ENCODE measurements at places on chromosomes 6 and 20. TPM values are rescaled to one million over a fixed set of nuclear protein-coding genes. Genes with fewer than 3 reads are reported as not detected.

The TTK gene
- polyA plus RNA-seq: 9.2 TPM

The DTNBP1 gene
- polyA plus RNA-seq: 14.6 TPM

The UNC5CL gene
- polyA plus RNA-seq: 4.2 TPM

- DNase-seq: no peak
Measured at GRCh38 chr6:135880066-135880972, 28.8 kb downstream of the PDE7B start.

The VPS16 gene
- 19.6 TPM for polyA plus RNA-seq

DNA sequence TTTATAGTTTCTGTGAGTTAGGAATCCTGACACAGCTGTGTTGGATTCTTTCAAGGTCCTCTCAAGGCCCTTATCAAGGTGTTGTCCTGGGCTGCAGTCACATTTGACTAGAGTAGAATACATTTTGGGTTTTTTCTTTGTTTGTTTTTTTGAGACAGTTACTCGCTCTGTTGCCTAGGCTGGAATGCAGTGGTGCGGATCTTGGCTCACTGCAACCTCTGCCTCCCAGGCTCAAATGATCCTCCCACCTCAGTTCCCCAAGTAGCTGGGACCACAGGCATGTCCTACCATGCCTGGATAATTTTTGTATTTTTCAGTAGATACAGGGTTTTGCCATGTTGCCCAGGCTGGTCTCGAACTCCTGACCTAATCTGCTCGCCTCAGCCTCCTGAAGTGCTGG is 15.7 kb downstream of the NFYA start:
- no peak for DNase-seq

The HLA-DQB2 gene
- 0.86 TPM for polyA plus RNA-seq

GRCh38 chr6:37940074-37940847 is 120.7 kb downstream of the ZFAND3 start:
- peak; percentile 23 for DNase-seq

GRCh38 chr6:87282743-87283142 is 39.6 kb upstream of the SMIM8 start:
- DNase-seq: no peak

DNA sequence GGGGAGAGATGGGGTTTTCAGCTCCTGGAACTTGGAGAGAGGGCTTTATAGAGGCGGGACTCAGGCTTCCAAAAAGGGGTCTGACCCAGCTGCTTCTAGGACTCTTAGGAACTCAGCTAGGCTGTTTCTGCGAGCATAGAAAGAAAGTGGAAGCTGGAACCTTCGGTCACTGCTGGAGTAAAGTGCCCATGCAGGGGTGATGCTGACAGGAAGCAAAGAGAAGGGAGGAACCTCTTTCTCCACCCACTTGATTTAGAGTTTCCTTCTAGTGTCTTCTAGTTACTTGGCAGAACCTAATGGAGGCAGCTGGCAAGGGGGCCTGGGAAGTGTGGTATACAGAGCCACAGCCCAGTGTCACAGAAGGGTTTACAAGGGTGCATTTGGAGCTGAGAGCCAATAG is 283.6 kb downstream of the QKI start:
- no peak for DNase-seq

DNA sequence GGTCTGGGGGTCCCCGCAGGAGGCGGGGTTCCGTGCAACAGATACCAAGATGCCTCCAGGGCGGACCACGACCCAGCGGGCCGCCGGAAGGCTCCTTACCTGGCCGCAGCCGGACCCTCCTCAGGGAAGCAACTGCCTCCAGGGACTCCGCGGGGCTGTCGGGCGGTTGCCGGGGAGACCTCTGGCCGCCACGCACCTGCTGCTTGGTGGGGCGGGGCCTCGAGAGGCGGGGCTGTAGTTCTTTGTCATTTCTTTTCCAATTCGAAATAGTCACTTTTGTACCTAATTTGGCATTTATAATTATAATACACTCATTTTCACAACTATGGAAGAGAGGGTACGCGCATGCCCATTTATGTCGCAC is 647 bp downstream of the AK9 start:
- DNase-seq: no peak

GRCh38 chr6:37845026-37845911 is 25.7 kb downstream of the ZFAND3 start:
- DNase-seq: no peak

The TMEM217 gene
- polyA plus RNA-seq: 2.2 TPM

DNA sequence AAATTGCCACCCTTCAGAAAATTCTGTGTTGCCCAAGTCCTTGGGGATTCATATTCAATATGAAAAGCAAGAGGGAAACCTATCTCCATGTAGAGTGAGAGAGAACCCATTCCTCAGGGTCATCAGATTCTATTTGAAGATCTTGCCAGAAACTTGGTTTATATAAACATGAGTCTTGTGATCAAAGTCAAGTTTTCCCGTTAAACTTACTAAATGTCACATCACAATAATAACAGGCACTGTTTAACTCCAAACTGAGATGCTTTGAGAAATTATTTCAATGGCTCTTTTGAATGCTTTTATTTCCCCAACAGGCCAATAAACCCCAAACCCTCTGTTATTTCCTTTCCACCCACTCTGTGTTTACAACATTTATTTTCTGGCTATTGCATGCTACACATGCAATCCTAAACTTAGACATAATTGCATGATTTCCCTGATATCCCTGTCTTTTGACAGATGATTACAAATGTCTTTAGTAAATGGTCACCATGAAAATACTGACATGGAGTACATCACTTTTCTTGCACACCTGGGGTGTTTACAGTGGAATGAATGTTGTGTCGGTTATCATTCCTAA is 31.1 kb upstream of the SSTR4 start:
- DNase-seq: no peak

The WFDC5 gene
- polyA plus RNA-seq: 0.54 TPM

GRCh38 chr20:56766528-56766927 is 137.4 kb downstream of the TFAP2C start:
- DNase-seq: no peak

DNA sequence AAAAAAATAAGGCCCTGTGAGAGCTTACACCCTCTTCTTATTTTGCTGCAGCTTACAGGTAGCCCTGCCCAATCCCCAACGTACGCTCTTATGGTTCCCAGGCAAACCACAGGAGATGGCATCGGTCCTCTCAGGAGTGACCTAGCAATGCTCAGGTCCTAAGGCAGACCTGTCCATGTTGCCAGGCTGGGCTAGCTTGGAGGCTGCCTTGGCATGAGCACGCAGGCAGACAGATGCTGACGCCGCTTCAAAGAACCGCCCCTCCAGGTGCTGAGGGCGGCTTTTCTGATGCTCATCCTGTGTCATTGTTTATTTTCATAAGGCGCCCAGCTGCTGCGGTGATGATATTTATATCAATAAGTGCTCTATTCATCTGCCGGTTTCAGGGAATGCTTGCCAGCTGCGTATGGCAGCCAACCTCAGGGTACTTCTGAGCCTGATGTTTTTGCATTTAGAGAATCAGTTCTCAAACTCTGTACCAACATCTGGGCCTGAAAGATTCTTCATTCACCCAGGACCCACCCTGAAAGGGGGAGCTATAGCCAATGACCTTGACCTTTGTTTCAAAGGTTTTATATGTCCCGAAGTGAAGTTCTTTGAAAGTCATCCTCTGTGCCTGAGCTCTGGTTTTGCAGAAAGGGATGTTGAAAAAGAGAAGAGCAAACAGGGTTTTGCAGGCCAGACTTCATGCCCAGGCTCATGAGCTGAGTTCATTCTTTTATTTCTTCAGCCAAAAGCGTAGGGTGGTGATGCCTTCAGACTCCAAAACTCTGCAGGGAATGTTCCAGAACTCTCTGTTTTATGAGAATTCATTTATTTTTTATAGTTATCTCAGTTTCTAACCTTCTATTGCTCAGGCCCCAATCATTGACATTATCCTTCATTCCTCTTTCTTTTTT is 475.6 kb upstream of the CHD6 start:
- DNase-seq: no peak

DNA sequence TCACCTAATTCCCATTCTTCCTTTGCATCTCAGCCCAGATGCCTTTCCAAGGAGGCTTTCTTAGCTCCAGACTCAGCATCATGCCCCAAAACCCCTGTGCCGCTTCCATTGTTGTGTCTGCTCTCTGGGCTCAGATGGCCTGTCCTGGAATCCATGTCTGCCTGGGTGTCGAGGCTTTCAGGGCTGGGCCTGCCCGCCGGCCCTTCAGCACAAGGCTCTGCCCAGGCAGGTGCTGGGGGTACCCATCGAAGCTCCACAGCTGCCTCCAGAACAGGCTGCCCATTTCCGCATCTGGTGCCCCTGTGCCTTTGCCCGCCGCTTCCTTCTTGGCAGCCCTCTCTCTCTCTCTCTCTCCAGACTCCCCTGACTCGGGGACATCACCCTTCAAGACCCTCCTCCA is 1.2 kb downstream of the CPXM1 start:
- DNase-seq: no peak

DNA sequence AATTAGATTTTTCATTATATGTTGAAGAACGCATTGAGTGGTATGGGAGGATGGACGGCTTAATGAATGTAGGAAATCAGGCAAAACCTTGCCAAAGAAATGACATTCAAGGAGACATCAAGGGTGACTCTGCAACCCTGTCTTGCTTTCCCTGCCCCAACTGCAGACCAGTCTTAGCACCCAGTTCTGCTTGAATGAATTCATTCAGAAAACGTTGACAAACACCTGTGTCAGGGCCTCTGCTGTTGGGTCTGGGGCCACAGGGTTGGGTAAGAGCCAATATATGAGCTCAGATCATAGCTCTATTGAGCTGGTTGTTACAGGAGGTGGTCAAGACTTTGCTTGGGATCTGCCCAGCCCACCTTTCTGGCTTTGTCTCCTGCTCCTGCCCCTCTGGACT is 7.7 kb upstream of the ASXL1 start:
- no peak for DNase-seq

DNA sequence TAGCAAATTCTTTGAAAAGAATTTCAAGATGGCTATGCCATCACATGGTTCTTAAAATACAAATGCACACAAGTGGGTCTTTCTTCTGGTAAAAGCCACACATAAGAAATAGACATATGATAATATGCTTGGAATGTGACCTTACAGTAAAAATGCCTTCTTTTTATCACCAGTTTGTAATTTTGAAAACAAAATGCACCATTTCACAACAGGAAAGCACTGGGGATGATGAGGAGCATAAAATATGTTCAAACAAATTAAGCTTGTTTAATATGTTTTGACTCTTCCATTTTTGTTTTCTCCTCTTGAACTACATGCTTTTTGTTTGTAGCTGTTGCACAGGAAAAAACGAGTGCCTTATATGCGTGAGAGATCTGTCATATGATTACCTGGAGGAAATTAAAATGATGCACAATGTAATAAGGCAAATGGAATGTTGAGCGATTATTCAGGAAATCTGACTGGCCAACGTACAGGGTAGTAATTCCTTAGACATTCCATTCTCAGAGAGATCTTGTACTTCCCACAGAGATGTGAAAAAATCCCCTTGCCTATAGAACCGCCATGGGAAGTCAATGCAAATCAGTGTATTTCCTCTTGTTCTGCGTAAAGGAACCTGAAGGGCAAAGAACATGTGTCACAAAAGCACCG is 911.6 kb downstream of the TFAP2A start:
- DNase-seq: no peak

DNA sequence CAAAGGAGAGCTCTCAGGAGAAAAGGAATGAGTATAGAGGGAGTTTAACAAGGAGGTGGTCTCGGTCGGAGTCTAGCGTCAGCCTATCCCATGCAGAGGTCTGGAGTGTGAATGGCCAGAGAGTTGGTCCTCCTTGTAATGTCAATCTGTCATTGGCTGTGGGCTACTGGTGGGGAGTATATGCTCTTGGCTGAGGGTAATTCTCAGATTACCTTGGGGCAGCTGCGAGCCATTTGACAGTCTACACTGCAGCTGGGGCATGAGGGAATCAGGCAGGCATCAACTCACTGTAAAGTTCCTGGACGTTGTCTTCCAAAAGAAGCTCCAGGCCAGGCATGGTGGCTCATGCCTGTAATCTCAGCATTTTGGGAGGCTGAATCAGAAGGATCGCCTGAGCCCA is 48.1 kb downstream of the EBF4 start:
- DNase-seq: no peak

GRCh38 chr6:41228616-41229015 is 467 bp downstream of the TREML4 start:
- no peak for DNase-seq

GRCh38 chr6:44043479-44044153 is 83.6 kb downstream of the MRPL14 start:
- DNase-seq: no peak

DNA sequence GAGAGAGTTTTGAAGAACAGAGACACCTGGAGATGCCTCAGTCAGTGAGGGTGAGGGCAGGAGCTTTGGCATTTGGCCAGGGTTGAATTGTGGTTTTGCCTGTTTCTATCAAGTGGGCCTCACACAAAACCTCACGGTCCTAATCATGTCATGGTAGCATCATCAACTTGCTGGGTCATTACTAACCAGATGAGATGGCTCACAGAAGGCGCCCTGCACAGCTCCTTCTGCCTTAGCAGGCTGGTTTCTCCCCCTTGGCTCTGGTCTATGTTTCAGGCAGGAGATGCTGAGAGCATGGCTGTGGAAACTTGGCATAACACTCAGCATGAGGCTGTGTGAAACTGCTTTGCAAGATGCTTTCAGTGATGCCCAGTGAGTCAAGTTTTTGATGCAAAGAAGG is 99.3 kb downstream of the LRRC1 start:
- peak; percentile 46 for DNase-seq

The PI3 gene
- not detected for polyA plus RNA-seq

The VIP gene
- 0.85 TPM for polyA plus RNA-seq

The MCHR2 gene
- not detected for polyA plus RNA-seq

GRCh38 chr20:25032478-25033264 is 25.3 kb downstream of the ACSS1 start:
- DNase-seq: no peak

- no peak for DNase-seq
Measured at GRCh38 chr6:149267072-149267471, 50.4 kb upstream of the TAB2 start.

The EYA2 gene
- polyA plus RNA-seq: 2.1 TPM

GRCh38 chr20:36506253-36506652 is 35.1 kb upstream of the MYL9 start:
- DNase-seq: no peak

DNA sequence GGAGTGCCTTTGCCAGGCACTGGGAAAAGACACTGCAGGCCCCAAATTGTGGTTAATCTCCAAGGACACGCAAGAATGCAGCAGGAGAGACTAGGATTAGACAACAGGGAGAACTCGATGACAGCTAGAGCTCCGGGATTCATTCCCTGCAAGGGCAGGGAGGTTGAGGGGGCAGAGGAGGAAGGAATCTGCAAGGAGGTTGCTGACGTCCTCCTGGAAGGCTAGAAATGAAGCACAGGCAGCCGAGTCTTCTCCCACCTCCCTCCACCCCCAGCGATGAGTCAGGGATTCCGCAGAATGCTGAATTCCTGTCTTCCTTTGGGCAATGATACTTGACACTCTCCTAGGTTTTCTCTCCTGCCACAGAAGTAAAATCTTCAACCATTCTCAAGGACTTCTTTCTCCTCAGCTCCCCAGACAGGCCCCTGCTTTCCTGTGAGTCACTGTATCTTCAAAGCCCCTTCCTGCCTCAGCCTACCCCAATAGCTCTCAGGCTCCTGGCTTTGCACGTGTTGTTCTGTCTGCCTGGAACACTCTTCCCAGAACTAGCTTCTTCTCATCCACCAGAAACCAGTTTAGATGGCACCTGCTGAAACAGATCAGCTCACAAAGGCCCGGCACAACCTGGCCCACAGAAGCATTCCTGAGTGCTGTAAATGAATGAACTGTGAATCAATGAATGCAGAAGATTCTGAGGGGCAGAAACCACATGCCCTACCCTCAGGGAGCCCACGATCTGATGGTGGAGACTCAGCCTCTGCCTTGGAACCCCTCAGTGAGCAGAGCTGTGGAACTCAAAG is 85.6 kb downstream of the MRPL14 start:
- no peak for DNase-seq

GRCh38 chr6:163922562-163922961 is 508.0 kb downstream of the QKI start:
- no peak for DNase-seq

- DNase-seq: no peak
Measured at GRCh38 chr20:20895537-20895936, 183.1 kb upstream of the RALGAPA2 start.
